ENCODE measurements at places on chromosomes 1 and 21.

- DNase-seq: no peak
These were observed 113.1 kb downstream of the TIAM1 start for GRCh38 chr21:31230937-31231336.

GRCh38 chr21:44589094-44589493 is 3.2 kb downstream of the KRTAP10-6 start:
- no peak for DNase-seq

DNA sequence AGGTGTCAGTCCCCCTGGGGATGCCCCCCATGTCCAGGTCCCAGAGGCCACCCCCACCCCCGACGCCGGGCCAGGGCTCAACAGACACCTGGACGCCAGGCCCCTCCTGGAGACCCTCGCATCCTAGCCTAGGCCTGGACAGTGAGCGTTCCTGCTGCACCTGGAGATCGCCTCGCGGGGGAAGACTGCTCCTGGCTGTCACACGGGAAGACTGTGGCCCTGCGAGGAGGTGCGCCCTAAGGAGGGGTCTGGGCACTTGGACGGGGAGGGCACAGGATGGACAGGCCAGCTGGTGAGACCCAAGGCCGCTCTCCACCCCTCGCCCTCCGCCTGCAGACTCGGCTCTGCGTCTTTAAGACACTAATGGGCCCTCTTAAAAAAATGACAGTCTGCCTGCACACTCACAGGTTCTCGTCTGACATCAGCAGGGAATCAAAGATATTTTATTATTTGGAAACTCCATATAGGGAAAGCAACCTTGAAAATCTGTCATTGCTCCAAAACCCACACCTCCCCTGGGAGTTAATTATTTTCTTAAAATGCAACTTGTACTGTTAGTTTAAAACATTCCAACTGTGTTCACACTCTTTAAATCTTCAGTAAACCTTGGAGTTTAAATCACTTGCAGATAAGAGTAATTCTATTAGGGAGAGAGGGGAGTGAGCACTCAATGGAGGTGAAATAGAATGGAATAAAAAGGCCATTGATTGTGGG is 45.6 kb upstream of the ACTRT2 start:
- DNase-seq: no peak

- DNase-seq: no peak
These were observed 142.5 kb downstream of the ZNF648 start for GRCh38 chr1:181918880-181919525.

- no peak for DNase-seq
These were observed 219.9 kb downstream of the TRABD2B start for GRCh38 chr1:47777322-47777721.

GRCh38 chr21:33041981-33042380 is 16.2 kb downstream of the OLIG2 start:
- no peak for DNase-seq

DNA sequence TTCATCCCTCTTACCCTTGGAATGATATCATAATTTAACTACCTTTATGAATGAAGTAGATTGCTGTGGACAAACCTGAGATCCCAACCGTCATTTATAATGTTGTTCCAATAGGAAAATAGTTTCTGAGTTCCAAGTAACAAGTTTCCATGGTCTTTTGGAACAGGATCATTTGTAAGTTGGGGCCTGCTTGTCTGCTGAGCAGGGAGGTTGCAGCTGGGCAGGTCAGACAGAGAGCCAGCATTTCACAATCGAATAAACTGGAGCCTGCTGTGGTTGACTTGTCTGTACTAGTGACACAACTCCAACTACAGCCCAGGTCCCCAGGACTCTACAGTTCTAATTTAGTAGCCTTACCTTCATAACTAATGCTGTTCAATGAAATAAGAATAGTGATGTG is 18.6 kb upstream of the RALGPS2 start:
- no peak for DNase-seq

GRCh38 chr1:180221462-180221861 is 8.6 kb upstream of the LHX4 start:
- no peak for DNase-seq

- DNase-seq: peak; percentile 55
These were observed 30.9 kb downstream of the SKI start for GRCh38 chr1:2258996-2259395.

- no peak for DNase-seq
These were observed 154.2 kb upstream of the ZNHIT6 start for GRCh38 chr1:85862456-85862855.

- DNase-seq: no peak
These were observed 5.6 kb downstream of the PDZK1IP1 start for GRCh38 chr1:47184090-47184821.

- no peak for DNase-seq
These were observed 19.0 kb upstream of the ASAP3 start for GRCh38 chr1:23502951-23503350.

DNA sequence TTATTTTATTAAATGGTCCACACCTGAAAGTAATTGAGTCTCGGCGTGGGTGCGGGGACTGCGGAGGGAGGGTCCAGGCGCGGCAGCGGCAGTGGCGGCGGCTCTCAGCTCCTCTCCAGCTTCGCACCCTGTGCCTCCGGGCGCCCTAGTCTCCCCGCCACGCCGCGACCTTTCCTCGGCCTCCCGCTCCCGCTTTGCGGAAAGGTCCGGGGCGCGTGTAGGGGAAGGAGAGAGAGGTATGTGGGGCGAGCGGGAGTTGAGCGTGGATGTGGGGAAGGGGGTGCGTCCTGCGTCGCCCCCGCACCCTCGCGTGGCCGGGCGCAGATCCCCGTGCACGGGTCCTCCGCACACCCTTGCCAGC is 13.4 kb upstream of the ALX3 start:
- no peak for DNase-seq

DNA sequence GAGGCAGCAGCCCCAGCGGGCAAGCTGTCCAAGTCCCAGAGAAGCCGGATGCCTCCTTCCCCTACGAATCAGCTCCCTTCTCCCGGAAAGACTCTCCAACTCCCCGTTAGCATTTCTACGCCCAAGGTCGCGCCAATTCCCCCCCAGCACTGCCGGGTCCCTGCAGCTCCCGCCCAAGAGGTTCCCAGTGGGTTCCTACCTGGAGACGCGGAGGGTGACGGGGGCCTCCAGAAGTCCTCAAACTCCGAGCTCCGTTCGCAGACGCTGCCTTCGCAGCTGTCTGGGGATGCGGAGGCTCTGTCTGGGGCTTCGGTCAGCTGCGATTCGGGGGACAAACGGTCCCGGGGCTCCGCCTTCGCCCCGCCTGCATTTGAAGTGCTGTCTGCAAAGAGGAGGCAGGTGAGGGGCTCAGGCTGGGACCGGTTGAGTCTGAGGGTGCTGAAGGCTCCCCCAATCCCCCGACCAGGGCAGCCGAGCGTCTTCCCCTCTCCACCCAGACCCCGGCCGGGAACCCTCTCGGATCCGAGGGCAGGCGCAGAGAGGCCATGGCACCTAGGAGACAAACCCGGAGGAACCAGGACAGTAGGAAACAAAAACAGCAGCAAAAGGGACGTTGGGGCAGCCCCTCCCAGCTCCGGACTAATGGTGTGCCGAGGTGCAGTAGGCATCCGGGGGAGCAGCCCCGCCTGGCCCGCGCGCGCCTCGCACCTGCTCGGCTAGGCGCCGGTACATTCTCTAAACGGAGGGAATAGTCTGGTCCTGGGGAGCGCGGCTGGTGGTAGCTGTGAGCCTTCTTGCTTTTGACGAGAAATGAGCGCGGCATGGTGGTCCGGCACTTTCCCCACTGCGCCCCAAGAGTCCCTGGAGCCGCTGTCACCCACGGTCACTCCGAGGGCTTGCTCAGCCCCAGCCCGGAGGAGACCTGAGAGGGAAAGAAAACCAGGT is 3.8 kb downstream of the GFI1 start:
- no peak for DNase-seq

DNA sequence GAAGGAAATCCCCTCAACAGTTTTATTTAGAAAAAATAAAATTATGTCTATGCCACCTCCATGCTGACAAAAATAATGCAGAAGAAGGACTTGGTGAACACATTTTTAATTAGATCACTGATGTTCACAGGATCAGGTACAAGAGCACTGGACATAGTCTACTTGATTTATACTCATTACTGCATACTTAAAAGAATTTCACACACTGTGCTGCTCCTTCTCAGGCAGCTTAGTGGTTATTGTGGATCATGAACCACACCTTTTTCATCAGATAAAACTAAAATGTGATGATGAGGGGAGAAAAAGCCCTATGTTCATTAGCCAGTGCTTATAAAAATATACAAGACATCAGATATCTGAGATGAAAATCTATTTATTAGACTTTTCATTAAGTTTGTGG is 103.3 kb upstream of the DPH5 start:
- peak; percentile 59 for DNase-seq

- DNase-seq: no peak
These were observed 24.8 kb downstream of the HSD3B1 start for GRCh38 chr1:119531606-119532323.

DNA sequence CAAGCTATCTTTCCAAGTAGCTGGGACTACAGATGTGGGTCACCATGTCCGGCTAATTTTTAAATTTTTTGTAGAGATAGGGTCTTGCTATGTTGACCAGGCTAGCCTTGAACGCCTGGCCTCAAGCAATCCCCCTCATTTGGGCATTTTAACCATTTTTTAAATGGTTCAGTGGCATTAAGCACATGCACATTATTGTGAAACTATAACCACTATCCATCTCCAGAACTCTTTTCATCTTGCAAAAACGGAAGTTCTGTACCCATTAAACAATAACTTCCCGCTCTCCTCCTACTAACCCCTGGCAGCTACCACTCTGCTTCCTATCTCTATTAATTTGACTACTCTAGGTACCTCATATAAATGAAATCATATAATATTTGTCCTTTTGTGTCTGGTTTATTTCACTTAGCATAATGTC is 4.8 kb upstream of the IL6R start:
- DNase-seq: no peak

DNA sequence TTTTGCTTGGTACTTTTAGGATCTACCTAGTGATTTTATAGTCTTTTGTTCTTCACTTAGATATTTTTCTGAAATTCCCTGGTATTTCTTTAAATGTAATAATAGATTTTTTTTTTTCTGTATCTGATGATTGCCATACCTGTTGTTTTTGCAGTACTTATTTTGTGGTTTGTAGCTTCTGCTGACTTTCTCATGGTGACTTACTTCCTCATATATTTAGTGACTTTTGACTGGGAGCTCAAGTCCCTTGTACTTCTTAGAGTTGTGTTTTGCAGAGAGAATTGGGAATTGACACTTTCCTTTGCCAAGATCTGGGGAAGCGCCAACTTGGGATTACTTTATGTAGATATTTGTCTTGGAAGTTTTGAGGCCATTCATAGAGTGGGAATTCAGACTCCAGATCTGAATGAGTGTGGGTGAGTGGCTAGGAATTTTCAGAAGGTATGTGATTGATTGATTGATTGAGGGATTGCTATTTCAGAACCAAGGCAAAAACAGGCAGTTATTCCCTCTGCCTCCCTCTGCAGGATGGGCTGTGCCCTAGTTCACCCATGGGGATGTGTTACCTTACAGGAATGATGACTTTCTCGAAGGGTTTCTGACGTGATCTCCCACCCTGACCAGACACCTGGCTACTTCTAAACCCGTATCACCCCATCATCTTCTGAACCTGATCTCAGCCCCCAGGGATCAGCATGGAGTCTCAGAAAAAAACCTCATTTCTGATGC is 219.5 kb downstream of the URB2 start:
- DNase-seq: no peak

DNA sequence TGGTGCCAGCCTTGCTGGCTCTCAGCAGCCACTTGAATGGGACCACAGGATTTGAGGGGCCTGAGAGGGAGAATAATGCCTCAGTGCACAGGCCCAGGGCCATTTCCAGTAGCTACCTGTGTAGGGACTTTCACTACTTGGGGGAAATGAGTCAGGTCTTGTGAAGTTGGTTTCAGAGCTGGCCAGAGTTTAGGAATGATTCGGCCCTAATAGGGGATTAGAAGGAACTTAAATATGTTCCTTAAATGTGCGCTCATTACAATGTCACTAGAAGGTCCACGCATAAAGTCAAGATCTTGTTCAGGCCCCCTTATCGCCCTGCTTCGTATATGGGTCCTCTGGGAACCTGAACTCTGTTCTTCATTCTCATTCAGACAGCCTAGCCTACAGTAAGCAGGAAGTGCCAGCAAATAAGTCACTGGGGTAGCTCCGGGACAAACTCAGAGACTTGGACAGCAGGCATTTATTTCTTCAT is 5.6 kb upstream of the AKR1A1 start:
- no peak for DNase-seq

DNA sequence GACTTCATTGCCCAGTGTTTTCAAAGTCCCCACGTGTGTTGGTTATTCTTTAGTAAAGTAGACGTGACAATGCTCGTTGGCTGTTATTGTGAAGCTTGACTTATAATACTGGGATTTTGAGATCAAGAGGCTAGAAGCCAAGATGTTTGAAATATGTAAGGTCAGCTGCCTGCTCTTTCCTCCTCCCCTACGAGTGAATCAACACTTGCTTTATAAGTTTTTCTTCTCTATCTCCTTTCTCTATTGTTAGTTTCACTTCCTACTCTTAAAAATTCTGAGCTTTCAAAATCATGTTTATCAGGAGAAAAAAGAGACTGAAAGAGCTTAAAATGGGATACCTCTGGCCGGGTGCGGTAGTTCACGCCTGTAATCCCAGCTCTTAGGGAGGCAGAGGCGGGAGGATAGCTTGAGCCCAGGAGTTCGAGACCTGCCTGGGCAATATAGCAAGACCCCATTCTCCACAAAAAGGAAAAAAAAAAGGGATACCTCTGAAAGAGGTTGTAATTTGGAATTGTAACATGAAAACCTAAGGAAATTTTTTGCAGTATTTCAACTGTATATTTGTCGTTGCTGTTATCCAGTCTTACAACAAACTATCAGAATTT is 72.0 kb downstream of the EPB41 start:
- no peak for DNase-seq

- no peak for DNase-seq
These were observed 869.8 kb upstream of the B3GALT2 start for GRCh38 chr1:194056169-194056568.

DNA sequence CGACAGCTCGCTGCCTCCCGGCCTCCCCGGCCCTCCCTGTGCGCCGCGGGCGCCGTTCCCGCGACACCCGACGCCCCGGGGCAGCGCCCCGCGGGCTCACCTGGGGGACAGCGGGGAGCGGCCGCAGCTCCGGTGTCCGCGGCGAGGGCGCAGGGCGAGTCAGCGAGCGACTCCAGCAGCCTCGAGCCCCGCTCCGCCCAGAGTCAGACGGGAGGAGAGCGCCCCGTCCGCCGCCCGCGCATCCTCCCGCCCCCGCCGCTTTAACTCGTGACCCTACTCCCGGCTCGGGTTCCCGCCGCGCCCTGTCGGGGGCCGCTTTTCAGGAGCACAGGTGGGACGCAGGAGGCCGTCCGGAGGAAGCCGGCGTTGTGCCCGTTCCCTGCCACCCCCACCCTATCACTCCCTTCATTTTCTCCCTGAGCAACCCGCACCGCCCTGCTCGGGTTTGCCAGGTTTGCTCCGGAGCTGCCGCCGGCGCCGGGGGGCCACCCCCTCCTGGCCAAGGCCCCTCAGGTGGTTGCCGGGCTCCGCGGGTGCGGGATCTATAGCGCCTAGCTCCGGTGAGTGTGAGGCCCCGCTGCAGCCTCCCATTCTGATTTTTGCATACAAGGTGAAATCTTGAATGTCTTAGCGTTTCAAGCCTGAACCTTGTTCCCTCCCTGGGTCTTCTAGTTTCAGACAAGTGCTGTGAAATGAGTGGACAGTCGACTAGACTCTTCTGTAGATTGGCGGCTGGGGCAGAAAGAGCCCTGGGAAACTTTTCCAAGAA is at the start of gene MCOLN3:
TSS of gene MCOLN3 (minus strand) at position 205 of the 769 bp plus-strand sequence. CDS start 3,140 bp downstream, outside the sequence.
- peak; percentile 26 for DNase-seq
